ENCODE measurements at places on chromosomes 5 and 9. TPM values are rescaled to one million over a fixed set of nuclear protein-coding genes. Genes with fewer than 3 reads are reported as not detected.

The CDC25C gene
- 7.5 TPM for total RNA-seq

The ECSCR gene
- 3.1 TPM for total RNA-seq

The CRHBP gene
- total RNA-seq: not detected

The FRMD3 gene
- total RNA-seq: under 0.01 TPM

The ADAMTS2 gene
- 18.3 TPM for total RNA-seq

The SLC6A3 gene
- total RNA-seq: not detected

The RMI1 gene
- total RNA-seq: 6.8 TPM

The NRARP gene
- not detected for total RNA-seq

The OR1J2 gene
- total RNA-seq: not detected

The PRR16 gene
- 10.6 TPM for total RNA-seq

The TEK gene
- 10.8 TPM for total RNA-seq

The CCDC183 gene
- not detected for total RNA-seq

The GLRA1 gene
- total RNA-seq: not detected

DNA sequence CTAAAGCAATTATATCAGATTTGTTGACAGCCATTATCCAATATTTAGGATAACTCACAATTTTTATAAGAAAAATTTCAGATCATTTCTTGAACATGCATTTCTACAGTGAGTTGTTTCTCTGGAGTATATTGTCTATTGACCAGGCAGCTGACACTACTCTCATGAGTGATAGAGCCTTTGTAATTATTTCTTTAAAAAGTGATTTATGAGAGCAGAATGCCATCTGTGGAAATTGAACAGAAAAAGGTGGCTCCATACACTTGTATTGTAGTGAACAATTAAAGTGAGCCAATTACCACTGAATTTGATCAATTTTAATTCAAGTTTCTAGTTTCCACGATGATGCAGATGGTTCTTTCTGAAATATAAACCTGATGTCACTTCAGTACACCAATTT lies 855.4 kb downstream of the TAF11L14 start:
- no peak for DNase-seq

DNA sequence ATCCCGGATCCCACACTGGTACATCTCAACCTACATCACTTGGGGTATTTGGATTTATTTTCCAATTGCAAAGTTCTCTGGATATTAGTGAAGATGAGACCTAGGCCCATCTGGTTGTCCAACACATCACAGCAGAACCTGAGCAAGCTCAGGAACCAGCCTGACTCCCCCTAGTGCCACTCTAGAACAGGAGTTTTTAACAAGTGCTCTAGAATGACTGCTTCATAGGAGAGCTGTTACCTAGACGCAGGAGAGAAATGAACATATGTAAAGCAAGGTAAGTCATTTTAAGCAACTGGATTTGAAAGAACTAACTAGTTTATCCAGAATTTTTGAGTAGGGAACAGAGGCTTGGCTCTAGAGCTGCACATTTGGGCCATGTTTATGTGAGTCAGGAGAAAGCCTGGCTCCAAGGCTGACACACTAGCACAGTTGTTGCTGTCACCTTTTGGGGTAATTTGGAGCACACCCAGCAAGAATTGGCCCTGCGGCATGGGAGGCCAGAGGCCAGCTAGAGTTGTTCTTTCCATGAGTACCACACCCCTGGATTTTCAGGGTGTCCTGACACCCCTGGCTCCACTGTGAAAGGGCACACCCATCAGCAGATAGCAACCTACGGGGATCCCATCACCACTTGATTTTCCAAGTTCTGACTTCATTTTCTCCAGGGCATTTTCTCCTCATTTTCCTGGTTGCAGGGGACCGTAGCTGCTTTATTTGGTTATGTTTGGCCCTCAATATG lies 110.9 kb upstream of the LPAR1 start:
- DNase-seq: no peak

- peak; percentile 41 for DNase-seq
These were observed 1.8 kb upstream of the ENTPD2 start for GRCh38 chr9:137055385-137056364.

- peak; percentile 56 for DNase-seq
These were observed 588.9 kb upstream of the TLE4 start for GRCh38 chr9:78982849-78983248.

DNA sequence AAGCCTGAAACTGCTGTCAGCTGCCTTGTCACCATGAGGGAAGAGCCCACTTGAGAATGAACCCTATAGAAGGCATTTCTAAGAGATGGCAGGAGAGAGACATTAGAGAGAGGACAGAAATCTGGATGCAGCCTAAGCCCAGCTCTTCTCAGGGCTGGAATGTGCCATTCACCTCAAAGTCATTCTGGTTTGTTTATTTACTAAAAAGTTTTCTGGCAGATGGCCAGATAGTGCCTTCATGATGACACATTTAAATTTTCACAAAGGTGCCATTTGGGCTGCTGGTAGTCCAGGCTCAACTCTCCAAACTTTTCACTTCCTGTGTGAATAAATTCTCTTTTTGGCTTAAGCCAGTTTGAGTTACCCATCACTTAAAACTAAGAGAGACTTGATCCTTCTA lies 144.6 kb upstream of the ZNF366 start:
- DNase-seq: no peak

DNA sequence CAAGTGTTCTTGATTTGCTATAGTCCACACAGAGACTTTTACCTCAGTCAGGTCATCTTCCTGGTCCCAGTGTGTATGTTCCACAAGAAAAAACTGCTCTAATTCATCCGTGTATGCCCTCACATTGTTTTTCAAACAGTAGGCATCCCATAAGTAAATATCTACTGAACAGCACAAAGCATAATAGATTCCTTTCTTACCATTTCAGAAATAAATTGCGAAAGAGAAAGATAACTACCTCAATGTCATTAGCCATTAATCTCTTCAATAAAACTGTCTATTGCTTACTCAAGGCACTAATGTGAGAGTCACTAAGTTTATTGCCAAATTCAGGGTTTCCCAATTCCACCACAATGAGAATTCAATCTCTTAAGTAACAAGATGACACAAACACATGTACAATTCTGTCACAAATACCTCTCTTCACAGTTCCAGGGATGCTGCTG lies 9.6 kb downstream of the FBXW2 start:
- peak; percentile 38 for DNase-seq

DNA sequence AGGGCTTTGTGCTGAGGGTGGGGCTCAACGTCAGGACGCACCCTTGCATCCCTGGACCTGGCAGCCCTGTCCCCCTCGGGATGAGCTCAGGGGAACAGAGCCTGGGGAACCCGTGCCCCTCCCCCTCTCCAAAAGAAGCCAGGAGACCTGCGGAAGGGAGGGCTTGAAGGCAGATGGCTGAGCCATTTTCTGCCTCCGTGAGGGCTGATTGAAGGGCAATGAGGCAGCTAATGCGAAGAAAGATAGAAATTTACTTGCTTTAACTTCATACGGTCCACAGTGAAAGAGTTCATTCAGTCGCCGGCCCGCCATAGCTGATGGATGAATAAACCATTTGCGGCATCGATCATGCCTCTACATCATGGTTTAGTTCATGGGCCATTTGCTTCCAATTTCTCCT lies 28.8 kb downstream of the ASS1 start:
- DNase-seq: no peak

DNA sequence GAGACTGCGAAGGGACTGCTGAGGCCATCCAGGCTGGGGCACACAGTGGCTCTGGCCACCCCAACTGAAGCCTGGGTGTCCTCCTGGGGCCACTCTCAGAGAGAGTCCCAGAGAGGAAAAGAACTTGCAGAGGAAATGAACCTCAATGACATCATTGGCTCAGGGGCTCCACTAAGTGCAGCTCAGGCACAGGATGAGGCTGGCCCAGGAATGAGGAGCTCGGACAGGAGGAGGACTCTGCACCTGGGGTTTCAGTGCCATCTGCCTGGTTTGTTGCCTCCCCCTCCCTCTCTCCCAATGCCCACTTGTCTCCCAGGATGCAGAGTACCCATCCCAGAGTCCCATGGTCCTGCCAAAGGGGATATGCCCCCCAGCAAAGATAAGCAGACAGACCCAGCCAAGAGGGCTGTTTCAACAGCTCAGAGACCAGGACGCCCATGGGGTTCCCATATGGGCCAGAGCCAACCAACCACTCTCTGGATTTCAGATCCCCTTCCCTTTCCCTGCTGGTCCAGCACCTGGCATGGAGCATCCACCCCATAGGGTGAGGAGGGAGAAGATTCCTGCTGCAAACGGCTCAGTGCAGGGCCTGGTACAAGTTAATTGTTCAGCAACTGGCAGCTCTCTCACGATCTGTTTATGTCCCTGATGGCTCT lies 26.9 kb upstream of the OLFM1 start:
- DNase-seq: no peak

DNA sequence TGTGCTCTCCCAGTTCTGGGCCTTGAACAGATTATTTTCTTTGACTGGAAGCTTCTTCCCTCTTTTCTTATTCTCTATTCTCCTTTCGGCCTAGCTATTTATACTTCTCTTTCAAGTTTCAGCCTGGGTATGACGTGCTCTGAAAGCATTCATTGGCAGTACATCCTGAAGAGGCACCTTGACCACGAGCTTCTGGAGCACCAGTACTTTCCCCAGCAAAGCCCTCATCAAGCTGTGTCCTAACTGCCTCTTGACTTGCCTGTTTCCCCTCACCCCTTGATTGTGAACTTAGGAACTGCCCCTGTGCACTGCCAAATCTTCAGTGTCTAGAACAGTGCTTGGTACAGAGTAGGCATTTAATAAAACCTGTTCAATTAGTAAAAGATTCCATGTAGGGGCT lies 154.9 kb downstream of the KCTD16 start:
- no peak for DNase-seq

Measured in IMR-90 (cell line).